Activated T-helper 1 cell treated with anti-CD3 and anti-CD28 coated beads, Interleukin-12 subunit alpha, Interleukin-12 subunit beta, Interleukin-2, Interleukin-4 antibody, amounts not matched to agents 30 ng/mL and 10 ng/mL and 1 ng/mL, durations not matched to agents 14 hours and 24 hours and 36 hours (primary cell): ENCODE measurements at places on chromosomes 16 and 17. TPM values are rescaled to one million over a fixed set of nuclear protein-coding genes. Genes with fewer than 3 reads are reported as not detected.

CSF3 gene
- not detected in 2 replicates for total RNA-seq

CHRNE gene
- 0.52 and 0.61 TPM in 2 replicates for total RNA-seq

- no peak for DNase-seq
Measured at GRCh38 chr17:12492450-12492849, 173.2 kb upstream of the MYOCD start.

- DNase-seq = no peak
Measured at GRCh38 chr16:261031-261691, 14.6 kb downstream of the RGS11 start.

- no peak for DNase-seq
Measured at GRCh38 chr16:58020628-58021521, 4.7 kb upstream of the MMP15 start.

- no peak for DNase-seq
Measured at GRCh38 chr17:51065466-51065865, 55.2 kb downstream of the SPAG9 start.
